ENCODE measurements at places on chromosomes 1 and 21. TPM values are rescaled to one million over a fixed set of nuclear protein-coding genes. Genes with fewer than 3 reads are reported as not detected.

LCE1C gene
- polyA plus RNA-seq, result not detected

SAMD11 gene
- polyA plus RNA-seq, result 18.1 TPM

DNA sequence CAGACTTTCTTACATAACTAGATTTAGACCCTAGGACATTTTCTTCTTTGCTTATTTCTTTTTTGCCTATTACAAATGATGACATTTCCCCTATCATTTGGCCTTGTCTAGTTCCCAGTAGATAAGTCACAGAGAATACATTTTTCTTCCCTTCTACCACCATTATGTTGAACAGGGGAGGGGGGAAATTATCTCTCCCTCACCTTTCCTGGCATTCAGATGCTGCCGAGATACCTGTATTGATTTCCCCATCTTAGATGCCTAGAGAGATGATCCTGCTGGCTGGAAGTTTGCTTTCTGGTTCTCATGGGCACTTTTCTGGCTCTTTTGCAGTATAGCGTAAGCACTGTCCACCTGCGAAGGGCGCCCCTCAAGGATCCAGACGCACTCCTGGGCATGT, 5.7 kb downstream of the IPO9 start:
- DNase-seq, result no peak

GRCh38 chr1:186165303-186165702, 209.8 kb downstream of the TPR start:
- DNase-seq, result no peak

AADACL3 gene
- polyA plus RNA-seq, result not detected
